ENCODE measurements at places on chromosomes 11 and 22.

- no peak for DNase-seq
Observed at GRCh38 chr22:22863001-22863400, 24.6 kb upstream of the IGLL5 start.

DNA sequence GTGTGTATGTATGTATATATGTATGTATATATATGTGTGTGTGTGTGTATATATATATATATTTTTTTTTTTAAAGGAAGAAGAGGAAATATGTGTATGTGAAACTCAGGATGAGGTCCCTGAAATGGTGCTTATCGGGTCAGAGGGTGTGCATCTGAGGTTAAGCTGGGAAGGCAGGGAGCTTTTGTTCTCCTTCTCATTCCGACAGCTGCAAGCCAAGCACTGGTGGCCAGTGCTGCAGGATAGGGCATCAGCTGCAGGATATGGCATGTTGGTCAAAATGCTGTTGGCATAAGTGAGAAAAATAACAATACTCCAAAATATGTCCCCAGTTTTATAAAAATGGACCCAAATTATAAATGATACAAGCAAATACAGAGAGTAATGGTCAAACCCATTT, 7.4 kb downstream of the SNRPD3 start:
- no peak for DNase-seq

GRCh38 chr11:132244846-132245245, 874.4 kb downstream of the NTM start:
- DNase-seq: no peak

DNA sequence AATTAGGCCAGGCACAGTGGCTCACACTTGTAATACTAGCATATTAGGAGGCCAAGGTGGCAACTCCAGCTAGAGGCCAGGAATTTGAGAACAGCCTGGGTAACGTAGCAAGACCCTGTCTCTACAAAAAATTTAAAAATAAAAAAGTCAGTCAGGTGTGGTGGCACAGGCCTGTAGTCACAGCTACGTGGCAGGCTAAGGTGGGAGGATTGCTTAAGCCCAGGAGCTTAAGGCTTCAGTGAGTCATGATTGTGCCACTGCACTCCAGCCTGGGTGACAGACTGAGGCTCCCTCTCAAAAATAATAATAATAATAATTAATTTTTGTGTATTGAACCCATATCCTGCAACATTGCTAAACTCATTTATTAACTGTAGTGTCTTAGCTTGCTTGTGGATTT, 15.3 kb upstream of the TRIM29 start:
- DNase-seq: no peak

- no peak for DNase-seq
Observed at GRCh38 chr11:80873310-80873999, 1432.6 kb upstream of the TENM4 start.

DNA sequence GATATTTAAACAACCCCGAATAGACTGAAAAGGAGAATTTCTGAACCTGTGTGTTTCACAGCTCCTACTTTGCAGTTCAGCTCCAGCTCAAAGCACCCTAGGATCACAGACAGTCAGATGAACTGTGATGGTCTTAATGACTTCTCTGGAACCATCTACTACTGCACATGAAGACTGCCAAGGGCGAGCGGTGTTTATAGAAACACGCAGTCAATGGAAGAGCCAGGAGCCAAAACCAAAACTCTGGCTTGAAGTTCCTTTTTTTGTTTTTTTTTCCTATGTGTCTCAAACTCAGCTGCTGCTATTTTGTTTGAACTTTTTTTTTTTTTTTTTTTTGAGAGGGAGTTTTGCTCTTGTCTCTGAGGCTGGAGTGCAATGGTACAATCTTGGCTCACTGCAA, 382.6 kb upstream of the SYN3 start:
- no peak for DNase-seq

Data from foreskin fibroblast (primary cell).